ENCODE measurements at places on chromosomes 2 and 18. TPM values are rescaled to one million over a fixed set of nuclear protein-coding genes. Genes with fewer than 3 reads are reported as not detected.

DNA sequence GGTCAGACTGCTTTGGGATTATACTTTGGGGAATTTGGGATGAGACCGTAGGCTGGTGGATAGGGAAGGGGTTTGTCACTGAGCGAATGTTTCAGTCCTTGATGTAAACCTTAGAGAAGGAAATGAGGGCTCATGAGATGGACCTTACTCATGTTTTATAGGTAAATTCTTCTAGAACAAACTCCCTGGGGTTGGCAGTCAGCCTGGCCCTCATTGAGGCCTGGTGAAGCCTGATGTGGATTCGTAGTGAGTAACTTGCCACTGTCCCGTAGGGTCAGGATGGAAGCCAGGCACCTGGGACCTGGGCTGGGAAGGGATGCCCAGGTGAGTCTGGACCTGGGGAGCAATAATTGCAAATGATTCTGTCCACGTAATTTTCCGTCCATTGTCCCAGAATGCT, 258.3 kb downstream of the LPIN1 start:
- no peak overlapping the region for H3K27ac ChIP-seq
- no peak for DNase-seq
- peaks cover 19% of the 10 kb centered on the region for H3K4me1 ChIP-seq
- no peaks in the 10 kb centered on the region for H3K36me3 ChIP-seq
- H3K4me3 ChIP-seq: no peak overlapping the region

DNA sequence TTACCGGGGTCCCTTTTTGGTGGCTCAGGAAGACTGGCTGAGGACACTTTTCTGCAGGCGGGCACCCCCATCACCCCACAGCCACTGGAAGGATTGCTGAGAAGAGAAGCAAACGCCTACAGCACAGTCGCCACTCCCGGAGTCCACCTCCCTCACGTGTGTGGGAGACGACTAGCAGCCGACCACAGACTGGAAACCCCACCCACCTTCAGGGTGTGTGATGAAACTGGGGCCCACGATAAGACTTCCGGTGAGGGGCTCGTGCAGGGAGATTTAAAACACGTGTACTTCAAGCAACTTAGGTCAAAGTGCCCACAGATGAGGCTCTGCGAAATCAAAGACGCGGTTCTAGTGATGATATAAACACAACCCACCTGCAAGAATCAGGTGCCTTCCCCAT, 26.3 kb downstream of the MBP start:
- DNase-seq: no peak
- H3K27me3 ChIP-seq: no peaks in the 10 kb centered on the region
- peaks cover 42% of the 10 kb centered on the region for H3K4me1 ChIP-seq
- H3K27ac ChIP-seq: no peak overlapping the region
- H3K36me3 ChIP-seq: peaks cover 10% of the 10 kb centered on the region
- no peak overlapping the region for H3K4me3 ChIP-seq

DNA sequence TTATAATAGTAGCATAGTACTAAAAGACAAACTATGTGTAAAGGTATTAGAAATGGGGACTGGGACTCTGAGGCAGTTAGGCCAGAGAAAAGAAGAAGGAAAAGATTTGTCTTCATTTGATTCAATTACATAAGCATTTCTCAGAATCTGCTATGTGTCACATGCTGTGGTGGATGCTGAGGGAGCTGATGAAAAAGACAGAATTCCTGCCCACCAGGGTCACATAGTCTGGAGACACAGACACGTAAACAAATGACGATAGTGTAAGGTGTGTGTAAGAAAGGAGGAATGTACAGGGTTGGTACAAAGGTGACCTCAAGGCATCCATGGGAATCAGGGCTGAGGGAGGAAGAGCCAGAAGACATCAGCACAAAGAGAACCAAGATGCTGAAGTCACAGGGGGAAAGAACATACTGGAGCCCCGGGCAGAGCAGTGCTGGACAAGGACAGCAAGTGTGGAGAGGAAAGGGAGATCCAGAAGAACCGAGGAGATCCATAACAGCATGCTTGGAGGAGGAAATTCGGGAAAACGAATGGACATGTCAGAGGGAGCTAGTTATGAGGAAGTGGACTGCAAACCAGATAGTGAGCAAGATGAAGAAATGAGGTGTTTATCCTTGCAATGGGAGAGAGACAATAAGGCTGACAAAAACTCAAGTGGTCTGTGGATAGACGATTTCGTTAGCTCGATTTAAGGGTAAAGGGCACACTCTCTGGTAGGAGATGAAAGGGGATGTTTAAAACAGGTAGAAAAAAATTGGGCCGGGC, 1.2 kb upstream of the MAPRE3 start:
- no peak overlapping the region for H3K27ac ChIP-seq
- H3K4me3 ChIP-seq: peak overlapping the region; percentile 64
- H3K27me3 ChIP-seq: peaks cover 49% of the 10 kb centered on the region

DNA sequence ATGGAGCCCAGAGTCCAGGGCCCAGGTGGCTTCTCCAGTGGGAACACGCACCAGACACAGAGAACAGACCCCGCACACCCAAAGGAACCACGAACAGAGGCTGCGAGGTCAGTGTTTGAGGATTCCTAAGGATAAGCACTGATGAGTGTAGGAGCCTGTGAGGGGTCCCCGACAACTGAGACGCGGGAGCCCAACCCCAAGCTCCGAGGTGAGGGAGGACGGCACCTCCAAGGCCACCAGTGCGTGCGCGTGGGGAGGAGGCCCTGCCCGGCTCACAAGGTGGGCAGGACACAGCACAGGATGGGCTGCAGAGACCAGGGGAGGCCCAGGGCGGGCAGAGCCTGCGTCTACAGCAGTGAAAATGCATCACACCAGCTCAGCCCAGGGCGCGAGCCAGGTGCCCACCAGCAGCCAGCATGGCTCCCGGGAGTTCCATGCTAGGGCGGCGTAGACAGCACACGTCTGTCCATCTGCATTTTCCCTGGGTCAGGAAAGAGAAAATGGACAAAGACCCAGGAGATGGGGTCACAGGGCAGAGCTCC, 189.1 kb downstream of the EIPR1 start:
- peaks cover 12% of the 10 kb centered on the region for H3K36me3 ChIP-seq
- H3K27ac ChIP-seq: no peak overlapping the region
- no peaks in the 10 kb centered on the region for H3K27me3 ChIP-seq
- no peaks in the 10 kb centered on the region for H3K4me1 ChIP-seq
- DNase-seq: no peak

DNA sequence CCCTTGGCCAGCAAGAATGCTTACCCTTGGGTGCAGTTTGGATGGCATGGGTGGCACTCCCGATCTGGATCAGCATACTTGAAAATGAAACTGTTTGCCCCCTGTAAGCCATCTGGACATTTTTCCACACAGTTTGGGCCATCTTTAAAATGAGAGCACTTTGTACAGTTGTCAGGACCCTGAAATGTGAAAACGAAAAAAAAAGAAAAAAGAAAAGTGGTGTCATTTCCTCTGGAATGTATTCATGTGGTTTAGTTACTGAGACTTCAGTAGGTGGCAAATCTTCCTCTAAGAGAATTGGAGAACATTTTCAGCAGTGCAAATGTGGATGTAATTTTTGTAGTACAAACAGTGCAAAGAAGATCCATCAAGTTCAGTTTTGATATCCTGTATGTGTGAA, 873.3 kb downstream of the ERBB4 start:
- H3K4me3 ChIP-seq: no peak overlapping the region
- peaks cover 23% of the 10 kb centered on the region for H3K4me1 ChIP-seq
- DNase-seq: no peak
- H3K36me3 ChIP-seq: no peaks in the 10 kb centered on the region
- H3K27me3 ChIP-seq: no peaks in the 10 kb centered on the region

DNA sequence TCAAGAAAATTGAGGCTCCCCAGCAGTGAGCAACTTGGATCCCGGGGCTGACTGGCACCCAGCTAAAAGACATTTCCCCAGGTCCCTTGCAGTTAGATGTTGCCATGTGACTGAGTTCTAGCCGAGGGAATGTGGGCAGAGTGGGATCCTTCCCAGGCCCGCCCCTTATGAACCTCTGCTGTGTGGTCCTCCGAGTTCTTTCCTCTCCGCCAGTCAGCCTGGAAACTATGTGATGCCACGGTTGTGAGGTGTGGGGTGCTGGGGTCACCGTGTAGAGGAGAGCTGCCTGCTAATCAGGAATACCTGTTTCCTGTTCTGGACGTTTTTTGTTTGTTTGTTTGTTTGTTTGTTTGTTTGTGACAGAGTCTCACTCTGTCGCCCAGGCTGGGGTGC, 45.5 kb downstream of the TMEM37 start:
- no peaks in the 10 kb centered on the region for H3K36me3 ChIP-seq
- no peaks in the 10 kb centered on the region for H3K27me3 ChIP-seq
- peaks cover 15% of the 10 kb centered on the region for H3K4me1 ChIP-seq
- no peak overlapping the region for H3K4me3 ChIP-seq

GRCh38 chr2:60498127-60498815, 55.2 kb downstream of the BCL11A start:
- peaks cover 70% of the 10 kb centered on the region for H3K4me1 ChIP-seq
- H3K4me3 ChIP-seq: no peak overlapping the region
- peaks cover 9% of the 10 kb centered on the region for H3K36me3 ChIP-seq
- H3K27me3 ChIP-seq: no peaks in the 10 kb centered on the region
- DNase-seq: no peak

GRCh38 chr2:217465100-217465499, 537.7 kb downstream of the TNS1 start:
- H3K27ac ChIP-seq: no peak overlapping the region
- no peaks in the 10 kb centered on the region for H3K4me1 ChIP-seq

DNA sequence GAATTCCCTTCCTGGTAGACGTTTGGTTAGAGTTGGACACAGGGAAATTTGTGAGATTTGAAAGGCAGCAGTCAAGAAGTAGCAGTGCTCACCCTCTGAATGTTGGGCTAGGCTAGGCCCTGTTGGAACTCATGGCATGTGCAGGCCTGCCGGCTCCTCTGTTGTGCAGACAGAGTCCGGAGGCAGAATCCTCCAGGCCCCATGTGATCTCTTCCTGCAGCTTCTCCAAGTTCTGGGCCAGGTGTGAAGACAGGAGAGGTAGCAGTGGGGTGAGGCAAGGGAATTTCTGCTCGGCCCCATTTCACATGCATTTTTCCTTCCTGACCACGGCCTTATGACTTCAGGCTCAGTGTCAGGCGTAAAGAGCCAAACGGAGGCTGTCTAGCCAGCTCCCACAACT, 36.9 kb upstream of the RAB31 start:
- no peaks in the 10 kb centered on the region for H3K36me3 ChIP-seq
- DNase-seq: no peak
- H3K27ac ChIP-seq: no peak overlapping the region
- H3K4me1 ChIP-seq: no peaks in the 10 kb centered on the region

DNA sequence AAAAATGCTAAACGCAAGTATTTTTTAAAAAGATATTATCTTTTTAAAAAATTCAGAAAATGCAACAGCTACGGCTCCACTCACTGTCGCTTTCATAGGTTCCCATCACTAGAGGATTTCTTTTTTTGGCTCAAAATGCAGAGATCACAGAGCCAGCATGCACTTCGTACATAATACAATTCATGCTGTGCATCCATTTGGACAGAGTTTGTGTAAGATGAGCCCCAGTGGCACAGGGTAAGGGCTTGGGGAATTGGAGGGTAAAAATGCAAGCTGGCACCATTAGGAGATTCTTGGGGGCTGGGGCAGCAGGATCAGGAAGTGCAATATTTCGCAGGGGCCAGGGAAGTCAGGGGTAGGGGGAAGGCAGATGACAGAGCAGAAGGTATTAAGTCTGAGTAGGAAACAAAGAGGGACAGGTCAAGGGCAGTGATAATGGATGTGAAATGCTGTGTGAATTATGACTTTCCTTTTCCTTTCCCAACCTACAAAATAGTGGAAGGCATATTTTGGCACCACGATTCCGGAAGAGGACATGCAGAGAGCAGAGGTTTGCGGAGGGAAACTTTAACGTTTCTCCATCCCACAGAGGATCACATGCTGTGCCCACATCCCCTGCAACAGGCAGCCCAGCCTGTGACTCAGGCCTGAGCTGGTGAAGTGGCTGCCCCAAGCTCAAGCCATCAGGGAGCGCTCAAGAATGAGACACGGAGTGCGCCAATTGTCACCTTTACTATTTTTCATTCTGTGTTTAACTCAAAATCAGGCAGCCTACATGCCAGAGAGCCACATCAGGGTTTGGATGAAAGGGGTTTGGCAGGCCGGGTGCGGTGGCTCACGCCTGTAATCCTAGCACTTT, 4.7 kb downstream of the CAPG start:
- DNase-seq: no peak
- H3K4me3 ChIP-seq: no peak overlapping the region
- H3K4me1 ChIP-seq: peaks cover 34% of the 10 kb centered on the region
- H3K27me3 ChIP-seq: no peaks in the 10 kb centered on the region
- H3K36me3 ChIP-seq: peaks cover 26% of the 10 kb centered on the region
- H3K27ac ChIP-seq: peak overlapping the region; percentile 24

DNA sequence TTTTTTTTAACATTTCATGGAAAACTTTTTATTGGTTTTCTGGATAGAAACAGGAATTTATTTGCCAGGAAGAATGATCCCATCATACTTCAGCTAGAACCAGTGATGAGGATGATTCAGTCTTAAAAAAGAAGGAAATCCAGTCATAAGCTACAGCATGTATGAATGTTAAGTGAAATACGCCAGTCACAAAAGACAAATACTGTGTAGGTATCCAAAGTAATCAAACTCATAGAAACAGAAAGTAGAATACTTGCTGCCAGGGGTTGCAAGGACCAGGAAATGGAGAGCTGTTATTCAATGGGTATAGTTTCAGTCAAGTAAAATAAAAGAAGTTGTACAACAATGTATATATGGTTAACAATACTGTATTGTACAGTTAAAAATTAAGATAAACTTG, 21.3 kb downstream of the PSME4 start:
- peak overlapping the region; percentile 4 for H3K27ac ChIP-seq
- H3K4me1 ChIP-seq: peaks cover 18% of the 10 kb centered on the region
- H3K27me3 ChIP-seq: no peaks in the 10 kb centered on the region
- DNase-seq: no peak

DNA sequence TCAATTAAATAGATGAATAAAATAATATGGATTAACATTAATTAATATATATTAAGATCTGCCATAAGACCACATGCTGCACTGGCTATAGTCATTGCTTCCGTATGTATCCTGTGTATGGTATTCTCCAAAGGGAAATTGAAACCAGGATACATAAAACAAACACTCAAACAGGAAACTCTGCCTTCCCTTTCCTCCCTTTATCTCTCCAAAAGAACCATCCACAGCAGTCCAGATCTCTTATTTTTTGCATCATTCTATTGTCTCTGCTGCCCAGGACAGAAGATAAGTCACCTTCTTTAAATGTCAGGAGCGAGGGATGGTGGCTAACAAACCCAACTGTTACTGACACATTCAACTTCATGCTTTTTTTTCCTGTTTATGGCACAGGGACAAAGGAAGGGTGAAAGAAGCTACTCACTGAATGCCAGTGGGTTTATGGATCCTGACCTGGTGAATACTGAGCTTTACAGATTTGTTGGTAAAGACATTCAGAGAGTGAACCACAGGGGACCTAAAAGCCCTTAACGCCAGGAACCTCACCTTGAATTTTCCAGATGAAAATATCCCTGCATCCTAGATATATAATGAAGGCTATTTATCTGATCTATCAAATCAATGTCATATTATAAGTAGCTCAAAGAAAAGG, 67.5 kb downstream of the CSRNP3 start:
- no peaks in the 10 kb centered on the region for H3K36me3 ChIP-seq
- DNase-seq: no peak
- no peaks in the 10 kb centered on the region for H3K27me3 ChIP-seq
- peaks cover 9% of the 10 kb centered on the region for H3K4me1 ChIP-seq
- no peak overlapping the region for H3K4me3 ChIP-seq
- peak overlapping the region; percentile 36 for H3K27ac ChIP-seq

- no peak overlapping the region for H3K27ac ChIP-seq
- H3K36me3 ChIP-seq: peaks cover 4% of the 10 kb centered on the region
- H3K27me3 ChIP-seq: no peaks in the 10 kb centered on the region
- no peaks in the 10 kb centered on the region for H3K4me1 ChIP-seq
These were observed 129.8 kb upstream of the RAB6C start for GRCh38 chr2:129849559-129850160.

IGFBP5 gene
- total RNA-seq: 12.5 TPM

STK16 gene
- total RNA-seq: 27.5 TPM

LMAN2L gene
- total RNA-seq: 18.1 TPM

SYT4 gene
- 1.4 TPM for total RNA-seq

POTEI gene
- 3.2 TPM for total RNA-seq

LHCGR gene
- total RNA-seq: 0.31 TPM

SH3BP4 gene
- total RNA-seq: 44.4 TPM

RSAD2 gene
- total RNA-seq: not detected
